ENCODE measurements at places on chromosomes 1 and 21.

DNA sequence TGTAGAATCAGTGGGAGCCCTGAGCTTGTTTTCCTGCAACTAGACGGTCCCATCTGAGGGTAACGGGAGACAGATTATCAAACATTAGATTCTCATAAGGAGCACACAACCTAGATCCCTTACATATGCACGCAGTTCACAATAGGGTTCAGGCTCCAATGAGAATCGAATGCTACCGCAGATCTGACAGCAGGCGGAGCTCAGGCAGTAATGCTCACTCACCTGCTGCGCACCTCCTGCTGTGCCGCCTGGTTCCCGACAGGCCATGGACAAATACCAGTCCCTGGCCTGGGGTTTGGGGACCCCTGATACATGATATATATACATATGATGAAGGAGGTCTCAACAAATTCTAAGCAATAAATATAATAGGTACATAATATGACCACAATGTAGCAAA lies 19.7 kb upstream of the SMIM12 start:
- no peak for DNase-seq

- no peak for DNase-seq
Measured at GRCh38 chr1:64129701-64130100, 73.7 kb upstream of the UBE2U start.

- DNase-seq: no peak
Measured at GRCh38 chr1:180498594-180498993, 3.8 kb downstream of the ACBD6 start.

GRCh38 chr1:206941766-206942418 lies 4.4 kb downstream of the PIGR start:
- no peak for DNase-seq

DNA sequence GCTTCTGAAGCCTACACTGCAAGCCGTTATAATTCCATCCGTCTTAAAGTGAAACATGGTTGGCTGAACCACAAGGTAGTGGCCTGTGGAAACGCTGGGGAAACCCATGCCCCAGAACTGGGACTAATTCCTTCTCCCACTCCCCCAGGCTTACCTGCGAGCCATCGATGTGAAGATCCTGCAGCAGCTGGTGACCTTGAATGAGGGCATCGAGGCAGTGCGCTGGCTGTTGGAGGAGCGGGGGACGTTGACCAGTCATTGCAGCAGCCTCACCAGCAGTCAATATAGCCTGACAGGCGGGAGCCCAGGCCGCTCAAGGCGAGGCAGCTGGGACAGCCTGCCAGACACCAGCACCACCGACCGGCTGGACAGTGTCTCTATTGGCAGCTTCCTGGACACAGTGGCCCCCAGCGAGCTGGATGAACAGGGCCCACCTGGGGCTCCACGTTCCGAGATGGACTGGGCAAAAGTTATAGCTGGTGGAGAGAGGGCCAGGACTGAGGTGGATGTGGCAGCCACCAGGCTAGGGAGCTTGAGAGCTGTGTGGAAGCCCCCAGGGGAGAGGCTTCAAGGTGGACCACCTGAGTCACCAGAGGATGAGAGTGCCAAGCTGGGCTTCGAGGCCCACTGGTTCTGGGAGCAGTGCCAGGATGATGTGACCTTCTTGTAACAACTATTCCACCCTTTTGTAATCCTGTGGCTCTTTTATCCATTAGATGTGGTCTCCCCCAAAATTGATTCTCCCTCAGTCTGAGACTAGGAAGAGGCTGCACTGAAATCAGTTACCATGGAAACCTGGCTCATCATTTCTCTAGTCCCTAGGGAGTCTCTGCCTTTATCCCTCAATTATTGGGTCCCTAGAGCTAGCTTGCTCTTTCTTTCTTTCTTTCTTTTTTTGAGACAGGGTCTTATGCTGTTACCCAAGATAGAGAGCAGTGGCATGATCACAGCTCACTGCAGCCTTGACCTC lies 16.7 kb downstream of the LURAP1 start:
- no peak for DNase-seq

DNA sequence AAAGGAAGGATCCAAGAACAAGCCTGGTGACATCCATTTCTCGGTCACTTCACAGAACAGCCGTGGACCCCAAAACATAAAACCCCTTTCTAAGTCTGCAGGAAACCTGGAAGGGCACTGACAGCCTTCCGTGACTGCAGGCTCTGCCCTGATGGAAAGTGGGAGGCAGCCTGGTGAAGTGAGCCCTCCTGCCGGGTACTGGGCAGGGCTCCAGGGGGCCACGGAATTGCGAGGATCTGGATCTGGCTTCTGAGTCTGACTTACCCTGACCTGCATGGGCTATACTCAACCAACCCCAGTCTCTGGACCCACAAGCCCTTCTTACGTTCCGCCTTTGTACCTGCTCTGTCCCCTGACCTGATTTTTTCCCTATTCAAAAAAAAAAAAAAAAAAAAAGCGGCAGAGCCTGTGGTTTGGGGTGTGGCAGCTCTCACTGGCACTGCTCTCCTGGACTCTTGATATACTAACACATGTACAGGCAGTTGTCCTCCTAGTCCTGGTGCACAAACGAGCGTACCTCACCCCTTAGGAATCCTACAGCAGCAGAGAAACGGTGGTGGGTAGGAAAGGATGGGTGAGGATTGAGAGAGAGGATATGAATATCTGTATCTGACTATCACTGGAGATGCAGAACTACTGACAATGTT lies 82.9 kb downstream of the BEND5 start:
- no peak for DNase-seq

Data from NCI-H510A (cell line).